ENCODE measurements at places on chromosomes 7 and 10.

DNA sequence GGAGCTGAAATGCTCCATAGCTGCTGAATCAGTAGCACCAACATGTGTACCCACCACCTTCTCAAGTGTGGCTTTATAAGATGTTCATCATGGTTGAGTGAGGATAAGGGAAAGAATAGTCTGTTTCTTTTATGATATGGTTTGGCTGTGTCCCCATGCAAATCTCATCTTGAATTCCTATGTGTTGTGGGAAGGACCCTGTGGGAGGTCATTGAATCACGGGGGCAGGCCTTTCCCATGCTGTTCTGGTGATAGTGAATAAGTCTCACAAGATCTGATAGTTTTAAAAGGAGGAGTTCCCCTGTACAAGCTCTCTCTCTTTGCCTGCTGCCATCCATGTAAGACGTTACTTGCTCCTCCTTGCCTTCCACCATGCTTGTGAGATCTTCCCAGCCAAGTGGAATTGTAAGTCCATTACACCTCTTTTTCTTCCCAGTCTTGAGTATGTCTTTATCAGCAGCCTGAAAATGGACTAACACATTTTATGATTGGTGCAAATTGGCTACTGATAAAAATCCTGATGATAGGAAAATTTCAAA is 799.9 kb downstream of the TNS3 start:
- no peak for DNase-seq

DNA sequence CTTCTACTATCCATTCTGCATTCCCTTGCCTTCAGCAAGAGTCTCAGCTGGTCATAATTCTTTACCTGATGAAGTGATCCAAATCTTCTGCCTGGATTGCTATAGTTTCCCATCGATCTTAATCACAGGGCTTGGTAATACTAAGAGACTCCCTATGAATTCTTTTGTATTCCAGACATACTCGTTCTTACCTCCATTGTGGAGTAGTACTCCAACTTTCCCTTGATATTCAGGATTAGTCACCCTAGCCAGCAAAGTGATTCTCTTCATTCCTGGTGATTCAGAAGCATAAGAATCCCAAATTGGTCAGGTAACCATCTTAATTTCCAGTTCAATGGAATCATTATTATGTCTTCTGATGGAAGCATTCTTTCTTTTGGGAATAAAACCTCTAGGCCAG is 96.7 kb downstream of the TWIST1 start:
- no peak for DNase-seq

- DNase-seq: no peak
These were observed 31.7 kb upstream of the FIGNL1 start for GRCh38 chr7:50481867-50482266.

DNA sequence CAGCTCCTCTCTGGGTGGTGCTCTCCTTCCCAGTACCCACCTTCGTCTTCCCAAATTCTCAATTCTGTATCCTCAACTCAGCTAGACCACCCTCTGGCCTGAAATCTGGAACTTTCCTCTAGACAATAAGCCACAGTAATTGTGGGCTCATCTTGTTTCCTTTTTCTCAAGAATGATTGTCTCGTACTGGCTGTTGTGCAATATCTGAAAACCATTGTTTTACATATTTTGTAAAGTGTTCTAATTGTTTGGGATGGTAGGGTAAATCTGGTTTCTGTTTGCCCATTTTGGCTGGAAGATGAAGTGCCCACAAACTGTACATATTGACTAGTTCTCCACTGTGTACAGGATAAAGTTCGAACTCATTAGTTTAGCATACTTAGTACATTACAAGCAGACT is 11.3 kb upstream of the NOBOX start:
- DNase-seq: no peak

- no peak for DNase-seq
These were observed 60.5 kb downstream of the PPP1R17 start for GRCh38 chr7:31747553-31747952.

- DNase-seq: no peak
These were observed 74.2 kb downstream of the ARMC3 start for GRCh38 chr10:23001901-23002516.

DNA sequence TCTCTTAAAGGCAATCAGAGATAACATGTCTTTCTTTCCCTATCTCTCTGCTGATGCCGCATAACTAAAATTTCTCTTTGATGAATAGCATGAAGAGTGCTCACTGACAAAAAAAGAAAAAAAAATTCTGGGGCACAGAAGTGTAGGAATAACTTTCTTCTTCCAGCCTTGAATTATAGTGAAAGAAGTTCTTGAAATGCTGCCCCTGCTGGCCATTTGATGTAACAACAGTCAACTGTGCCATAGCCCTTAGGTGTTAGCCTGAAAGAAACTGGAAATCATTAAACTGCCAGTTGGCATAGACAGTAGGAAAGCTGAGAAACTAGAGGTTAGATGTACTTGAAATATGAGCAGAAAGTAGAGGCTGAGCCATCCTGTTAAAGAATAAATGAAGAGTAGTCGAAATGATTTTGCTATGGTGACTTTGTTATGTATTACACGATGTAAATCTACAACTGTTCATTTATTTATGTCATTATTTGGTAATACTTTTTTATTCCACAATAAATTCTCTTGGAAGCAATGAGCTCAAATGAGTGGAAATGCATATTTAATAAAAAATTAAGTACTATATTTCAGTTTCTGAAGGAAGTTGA is 48.3 kb upstream of the FAM171A1 start:
- no peak for DNase-seq

Measured in activated T-helper 1 cell treated with Interleukin-2 at 50 U/mL for 16 hours (primary cell).